Activated naive CD8-positive, alpha-beta T cell treated with anti-CD3 and anti-CD28 coated beads, Interleukin-2, amount 10 ng/mL, durations not matched to agents 7 days and 5 days (primary cell): ENCODE measurements at places on chromosomes 4 and X. TPM values are rescaled to one million over a fixed set of nuclear protein-coding genes. Genes with fewer than 3 reads are reported as not detected.
A peak's percentile ranks its signal among the peaks of the same experiment; 100 is the strongest.

DNA sequence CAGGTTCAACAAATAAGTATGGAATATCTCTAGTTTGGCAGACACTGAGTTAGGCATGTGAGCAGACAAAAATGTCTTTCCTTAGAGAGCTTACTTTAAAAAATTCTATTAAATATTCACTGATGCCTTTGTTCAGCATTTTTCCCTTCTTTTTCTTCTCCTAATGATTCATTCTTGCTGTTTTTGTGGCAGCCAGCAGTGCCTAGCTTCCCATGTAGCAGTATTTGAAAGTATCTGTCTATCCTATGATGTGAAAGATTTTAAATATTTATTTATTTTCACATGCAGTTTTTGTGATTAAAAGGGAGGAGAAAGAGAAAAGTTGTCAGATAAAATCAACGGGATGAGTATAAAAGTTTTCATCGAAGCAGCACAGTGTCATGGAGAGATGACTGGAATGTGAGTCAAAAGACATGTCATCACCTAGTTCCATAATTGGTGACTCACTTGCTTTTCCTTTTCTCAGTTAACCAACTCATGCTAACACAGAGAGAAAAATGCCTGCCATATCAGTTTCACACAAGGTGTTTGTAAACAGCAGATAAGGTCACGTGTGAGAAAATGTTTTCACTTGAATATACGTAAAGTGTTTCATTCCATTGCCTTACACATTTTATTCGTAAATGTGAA is 69.8 kb downstream of the BMPR1B start:
- no peak for DNase-seq

The FDCSP gene
- not detected for total RNA-seq

GRCh38 chr4:24192018-24192641 is 302.3 kb upstream of the PPARGC1A start:
- no peak for DNase-seq

The CWH43 gene
- total RNA-seq: not detected

GRCh38 chr4:48799157-48799556 is 19.1 kb upstream of the FRYL start:
- DNase-seq: no peak

The CT45A2 gene
- total RNA-seq: not detected

- peak; percentile 35 for DNase-seq
These were observed at the start of gene STOX2 for GRCh38 chr4:183905081-183905592. Gene STOX2, plus strand, starts transcription at chr4:183905307. Its CDS starts 1,484 bp downstream, at chr4:183906791.

- DNase-seq: no peak
These were observed 77.4 kb upstream of the PUDP start for GRCh38 chrX:7225338-7225737.

DNA sequence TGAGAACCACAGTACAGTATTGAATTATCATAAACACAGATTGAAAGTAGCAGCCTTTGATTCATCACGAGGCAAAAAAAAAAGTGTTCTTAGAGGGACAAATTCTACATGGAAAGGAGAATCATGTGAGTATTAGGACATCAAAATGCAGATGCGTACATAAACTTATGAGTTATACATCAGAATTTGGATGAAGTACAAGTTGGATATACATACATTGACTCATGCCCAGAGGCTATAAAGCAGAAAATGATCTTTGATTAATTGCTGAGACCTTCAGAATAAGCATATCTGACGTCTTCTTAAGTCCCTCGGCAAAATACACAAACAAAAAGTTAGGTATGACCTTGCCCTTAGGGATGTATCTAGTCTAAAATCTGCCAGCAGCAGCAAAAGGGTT is 206.4 kb downstream of the LDB2 start:
- no peak for DNase-seq

The RRAGB gene
- total RNA-seq: 13.3 TPM

The ADH1A gene
- total RNA-seq: not detected

DNA sequence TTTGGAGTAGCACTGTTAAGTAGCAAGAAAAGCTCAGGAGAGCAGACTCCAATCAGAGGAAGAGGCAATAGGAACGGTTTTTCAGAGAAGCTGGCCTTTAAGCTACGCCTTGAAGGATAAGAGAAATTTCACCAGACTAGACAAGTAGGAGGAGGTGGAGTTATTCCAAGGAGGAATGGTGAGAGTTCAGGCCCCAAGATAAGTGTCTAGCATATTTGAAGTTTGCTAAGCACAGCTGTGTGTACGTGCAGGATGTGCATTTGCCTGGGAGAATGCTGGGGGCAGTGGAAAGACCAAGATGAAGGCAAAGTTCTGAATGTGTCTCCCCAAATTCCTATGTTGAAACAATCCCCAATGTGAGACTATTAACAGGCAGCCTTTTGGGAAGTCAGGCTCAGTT is 91.6 kb downstream of the SOWAHB start:
- no peak for DNase-seq

The ARHGEF38 gene
- not detected for total RNA-seq

- no peak for DNase-seq
These were observed 179.8 kb downstream of the SLIT2 start for GRCh38 chr4:20431543-20431951.

- no peak for DNase-seq
These were observed 110.8 kb upstream of the SHOX start for GRCh38 chrX:519741-520140.

The CSAG1 gene
- total RNA-seq: not detected

The PF4V1 gene
- total RNA-seq: not detected

The CFI gene
- total RNA-seq: not detected

GRCh38 chrX:141301017-141301416 is 58.7 kb upstream of the SPANXC start:
- no peak for DNase-seq

GRCh38 chrX:27619975-27620374 is 29.8 kb downstream of the DCAF8L2 start:
- DNase-seq: no peak

GRCh38 chr4:53605783-53606182 is 14.5 kb upstream of the LNX1 start:
- DNase-seq: no peak

GRCh38 chrX:99242001-99242400 is 1168.1 kb downstream of the PCDH19 start:
- DNase-seq: no peak

DNA sequence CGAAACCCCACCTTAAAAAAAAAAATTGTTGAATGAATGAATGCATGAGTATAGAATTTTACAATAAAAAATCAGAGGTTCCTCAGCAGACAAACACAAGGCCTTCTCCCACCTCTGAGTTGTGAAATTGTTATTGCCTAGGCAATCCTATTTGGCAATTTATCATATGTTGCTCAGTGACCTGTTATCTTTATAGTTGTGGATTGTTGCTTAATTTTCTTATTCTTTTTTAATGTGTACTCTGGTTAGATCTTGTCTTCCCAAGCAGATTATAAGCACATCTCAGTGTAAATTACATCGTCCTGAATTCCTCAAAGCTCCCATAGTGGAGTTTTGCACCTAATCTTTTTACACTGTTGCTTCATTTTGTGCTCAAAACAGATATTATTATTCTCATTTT is 71.9 kb downstream of the RBM47 start:
- DNase-seq: no peak

The ASMT gene
- total RNA-seq: not detected

DNA sequence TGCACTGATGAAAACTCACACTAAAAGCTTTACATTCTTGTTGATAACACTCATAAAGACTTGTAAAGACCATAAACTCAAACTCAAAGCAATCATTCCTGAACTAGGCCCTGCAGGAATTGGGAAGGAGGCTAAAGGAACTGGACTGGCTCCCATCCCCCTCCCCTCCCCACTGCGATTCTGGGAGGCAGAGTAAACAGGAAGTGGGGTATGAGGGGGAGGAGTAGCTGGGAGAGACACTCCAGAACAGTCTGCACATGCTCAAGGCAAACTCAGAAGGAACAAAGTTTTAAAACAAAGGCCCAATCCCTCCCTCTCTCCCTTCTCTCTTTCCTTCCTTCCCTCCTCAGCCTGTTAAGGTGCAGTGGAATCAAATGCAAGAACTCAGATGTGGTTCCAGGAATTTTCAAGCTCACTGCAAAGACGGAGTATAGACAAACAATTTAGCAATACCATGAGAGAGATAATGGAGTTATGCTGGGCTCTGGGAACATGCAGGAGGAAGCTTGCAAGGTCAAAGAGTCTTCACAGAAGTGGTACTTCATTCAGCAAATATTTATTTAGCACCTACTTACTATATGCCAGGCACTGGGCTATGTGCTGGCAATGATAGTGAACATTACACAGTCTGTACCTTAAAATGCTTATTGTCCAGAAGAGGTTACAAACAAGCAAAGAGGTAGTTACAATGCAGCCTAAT is 15.9 kb downstream of the MID1IP1 start:
- DNase-seq: no peak

DNA sequence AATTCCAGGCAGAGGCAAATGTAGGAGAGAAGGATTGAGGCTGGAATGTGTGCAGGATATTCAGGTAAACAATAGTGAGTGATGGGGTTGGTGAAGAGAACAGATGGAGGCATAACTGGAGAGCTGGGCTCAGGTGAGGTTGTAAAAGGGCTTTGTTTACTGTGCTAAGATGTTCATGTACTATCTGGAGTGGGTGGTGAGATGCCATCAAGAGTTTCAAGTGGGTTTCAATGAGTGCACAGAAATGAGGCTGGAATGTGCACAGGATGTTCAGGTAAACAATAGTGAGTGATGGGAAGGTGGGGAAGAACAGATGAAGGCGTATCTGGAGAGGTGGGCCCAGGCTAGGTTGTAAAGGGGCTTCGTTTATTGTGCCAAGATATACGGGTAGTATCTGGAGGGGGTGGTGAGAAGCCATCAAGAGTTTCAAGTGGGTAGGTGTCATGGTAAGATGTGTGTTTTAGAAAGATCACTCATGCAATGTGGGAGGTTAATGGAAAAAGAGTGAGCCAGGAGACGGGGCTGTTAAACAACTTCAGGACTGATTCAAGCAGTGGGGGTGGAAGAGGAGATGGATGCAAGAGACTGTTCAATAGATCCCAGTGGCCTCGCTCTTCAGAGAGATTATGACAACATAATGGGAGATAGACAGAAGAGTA is 25.4 kb upstream of the NMU start:
- no peak for DNase-seq

The ARSJ gene
- total RNA-seq: not detected
